Kidney epithelial cell (primary cell): ENCODE measurements at places on chromosomes 5 and 9.

- no peak for DNase-seq
Observed at GRCh38 chr5:73152411-73153388, 20.3 kb upstream of the TMEM174 start.

DNA sequence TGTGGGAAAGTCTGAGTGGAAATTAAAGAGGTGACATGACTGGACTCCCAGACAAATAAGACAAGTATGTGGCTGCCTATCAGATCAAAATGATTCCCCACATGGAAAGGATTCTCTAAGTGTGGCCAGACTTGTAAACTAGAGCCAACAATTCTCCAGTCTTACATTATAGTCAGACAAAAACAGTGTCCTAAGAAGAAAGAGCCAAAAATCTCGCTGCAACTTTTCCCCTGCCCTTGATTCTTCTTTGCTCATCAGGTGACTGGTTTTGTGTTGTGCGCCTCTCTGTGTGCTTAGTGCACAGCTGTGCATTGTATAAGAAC lies 164.2 kb upstream of the TARS1 start:
- DNase-seq: no peak

- no peak for DNase-seq
Observed at GRCh38 chr5:98975223-98975622, 46.4 kb upstream of the CHD1 start.

GRCh38 chr9:113475992-113476391 lies 12.5 kb downstream of the RGS3 start:
- DNase-seq: no peak

DNA sequence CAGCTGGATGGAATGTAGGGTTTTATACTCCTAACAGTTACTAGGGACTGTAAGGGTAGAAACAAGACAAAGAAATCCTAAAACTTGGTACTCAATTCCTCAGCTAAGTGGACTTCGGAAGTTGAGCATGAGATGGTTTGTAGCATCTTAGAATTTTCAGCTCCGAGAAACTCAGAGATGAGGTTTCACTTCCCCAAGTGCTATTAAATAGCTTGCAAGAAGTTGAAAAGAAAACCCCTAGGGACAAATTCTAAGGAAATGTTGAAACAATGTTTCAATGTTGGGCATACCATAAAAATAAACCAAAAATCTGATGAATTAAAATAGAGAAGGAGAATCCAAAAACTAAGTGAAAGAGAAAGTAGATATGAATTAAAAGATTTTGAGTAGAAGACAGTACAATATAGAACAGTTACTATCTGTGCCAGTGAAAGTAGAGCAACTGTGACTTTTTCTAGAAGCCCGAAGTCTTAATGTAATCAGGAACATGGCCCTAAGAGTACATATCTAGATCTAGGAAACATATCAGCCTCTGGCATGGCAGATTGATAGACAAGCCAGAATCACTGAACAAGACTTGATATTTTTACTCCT lies 308.6 kb upstream of the RGMB start:
- DNase-seq: no peak

DNA sequence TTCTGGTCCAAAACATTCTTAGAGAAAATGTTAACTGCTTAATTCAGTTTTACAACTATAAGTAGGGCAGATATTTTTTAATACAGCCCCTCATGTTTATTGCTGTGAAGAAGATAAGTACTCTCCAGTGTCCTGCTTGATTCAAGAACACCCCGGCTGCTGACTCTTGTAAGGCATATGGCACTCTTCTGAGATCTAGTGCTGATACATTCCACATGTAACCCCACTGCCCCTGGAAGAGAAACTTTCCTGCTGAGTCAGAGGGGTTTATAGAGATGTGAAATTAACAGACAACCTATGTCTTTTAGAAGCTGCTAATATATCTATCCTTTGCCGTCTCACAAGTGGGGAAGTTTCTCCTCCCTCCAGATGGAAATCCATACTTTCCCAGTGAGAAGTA lies 1.0 kb upstream of the MINAR2 start:
- DNase-seq: no peak

DNA sequence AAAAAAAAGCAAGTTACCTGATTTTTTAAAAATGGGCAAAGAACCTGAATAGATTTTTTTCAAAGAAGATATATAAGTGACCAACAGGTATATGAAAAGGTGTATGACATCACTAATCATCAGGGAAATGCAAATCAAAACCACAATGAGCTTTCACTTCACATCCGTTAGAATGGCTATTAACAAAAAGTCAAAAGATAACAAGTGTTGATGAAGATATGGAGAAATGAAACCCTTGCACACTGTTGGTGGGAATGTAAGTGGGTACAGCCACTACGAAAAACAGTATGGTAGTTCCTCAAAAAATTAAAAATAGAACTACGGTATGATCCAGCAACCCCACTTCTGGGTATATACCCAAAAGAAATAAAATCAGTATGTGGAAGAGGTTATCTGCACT lies 134.8 kb downstream of the UGCG start:
- no peak for DNase-seq

DNA sequence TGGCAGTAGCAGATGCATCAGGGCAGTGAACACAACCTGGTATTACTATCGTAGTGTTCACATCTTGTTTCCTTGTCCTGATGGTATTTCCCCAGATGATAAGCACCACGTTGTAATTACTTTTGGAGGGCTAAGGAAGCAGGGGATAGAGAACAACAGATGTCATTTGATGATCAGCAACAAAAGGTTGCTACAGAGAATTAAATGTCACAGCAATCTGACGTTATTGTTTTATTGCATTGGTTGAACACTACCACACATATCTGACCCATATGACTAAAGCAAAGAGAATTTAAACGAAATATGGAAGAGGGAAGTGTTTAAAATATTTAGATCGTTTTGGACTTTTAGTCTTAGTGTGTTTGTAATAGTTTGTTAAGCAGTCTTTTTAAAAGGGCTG lies 408.3 kb downstream of the SH3GL2 start:
- DNase-seq: no peak

GRCh38 chr5:166356096-166356495 lies 1935.3 kb upstream of the WWC1 start:
- no peak for DNase-seq

GRCh38 chr5:78718824-78719223 lies 70.3 kb upstream of the LHFPL2 start:
- DNase-seq: no peak

DNA sequence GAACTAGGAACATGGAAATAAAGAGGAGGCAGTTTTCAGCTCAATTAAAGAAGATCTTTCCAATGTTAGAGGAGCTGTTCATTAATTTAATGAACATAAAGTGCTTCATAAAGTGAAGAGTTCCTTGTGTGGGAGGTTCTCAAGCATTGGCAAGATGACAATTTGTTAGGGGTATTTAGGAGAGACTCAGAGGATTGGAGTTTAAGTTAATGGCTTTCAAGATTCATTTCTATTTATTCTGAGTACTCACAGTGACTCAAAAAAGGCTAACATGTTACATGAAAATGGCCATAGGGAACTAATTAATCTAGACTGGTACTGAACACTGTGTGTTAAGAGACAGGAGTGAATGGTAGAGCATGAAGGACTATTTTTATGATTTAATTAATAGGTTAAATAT lies 55.4 kb upstream of the CDH12 start:
- DNase-seq: no peak

DNA sequence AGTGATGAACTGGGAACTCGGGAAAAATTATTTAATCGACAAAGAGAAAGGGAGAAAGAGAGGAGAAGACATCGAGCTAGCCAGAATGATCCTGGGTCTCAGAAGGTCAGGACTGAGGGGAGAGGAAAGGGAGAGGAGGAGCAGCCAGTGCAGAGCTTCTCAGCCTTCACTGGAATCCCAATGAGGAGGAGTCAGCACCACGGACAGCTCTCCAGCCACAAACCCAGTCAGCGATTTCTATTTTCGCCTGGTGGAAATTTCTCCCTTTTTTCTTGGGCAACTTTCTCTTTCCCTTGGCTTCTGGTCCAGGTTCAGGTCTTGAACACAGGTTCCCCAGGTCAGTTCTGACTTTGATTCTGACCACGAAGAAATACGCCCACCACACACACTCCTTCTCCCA lies 1.6 kb upstream of the BRINP1 start:
- no peak for DNase-seq

GRCh38 chr5:163401271-163401670 lies 36.1 kb upstream of the CCNG1 start:
- DNase-seq: no peak

- DNase-seq: no peak
Observed at GRCh38 chr5:112706446-112707016, 31.2 kb upstream of the APC start.

DNA sequence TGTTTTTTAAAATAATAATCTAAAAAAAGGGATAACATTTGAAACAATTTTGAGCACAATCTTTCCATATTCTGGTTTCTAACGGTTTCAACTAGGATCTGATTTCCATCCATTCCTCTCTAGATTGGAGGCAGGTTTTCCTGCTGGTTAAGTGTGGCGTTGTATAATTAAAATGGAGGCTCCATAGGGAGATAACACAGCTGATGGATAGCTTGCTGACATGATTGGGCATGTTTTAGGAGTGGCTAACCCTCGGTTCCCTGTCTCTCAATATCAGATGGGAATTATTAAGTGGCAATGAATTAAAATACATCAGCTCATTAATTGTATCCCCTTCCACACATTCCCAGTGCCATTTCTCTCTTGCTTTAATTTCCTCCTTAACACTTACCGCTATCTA lies 209.0 kb downstream of the ALDH1A1 start:
- DNase-seq: no peak

DNA sequence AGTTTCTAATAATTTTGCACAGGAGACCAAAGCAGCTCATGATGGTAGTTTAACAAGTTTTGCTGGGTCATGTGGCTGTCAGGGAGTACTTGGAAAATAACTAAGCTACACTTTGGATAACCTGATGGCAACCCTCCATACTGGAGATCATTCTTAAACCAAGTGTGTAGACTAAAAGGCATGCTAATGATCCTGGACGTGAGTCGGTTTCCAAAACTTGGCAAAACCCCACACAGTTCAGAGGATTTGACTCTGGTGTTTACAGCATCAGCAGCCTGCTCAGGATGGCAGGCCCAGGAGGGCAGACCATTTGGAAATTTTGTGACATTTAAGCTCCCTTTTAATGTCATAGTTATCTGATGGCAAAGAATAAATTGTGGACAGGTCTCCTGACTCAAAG lies 196.5 kb upstream of the EFNA5 start:
- no peak for DNase-seq

DNA sequence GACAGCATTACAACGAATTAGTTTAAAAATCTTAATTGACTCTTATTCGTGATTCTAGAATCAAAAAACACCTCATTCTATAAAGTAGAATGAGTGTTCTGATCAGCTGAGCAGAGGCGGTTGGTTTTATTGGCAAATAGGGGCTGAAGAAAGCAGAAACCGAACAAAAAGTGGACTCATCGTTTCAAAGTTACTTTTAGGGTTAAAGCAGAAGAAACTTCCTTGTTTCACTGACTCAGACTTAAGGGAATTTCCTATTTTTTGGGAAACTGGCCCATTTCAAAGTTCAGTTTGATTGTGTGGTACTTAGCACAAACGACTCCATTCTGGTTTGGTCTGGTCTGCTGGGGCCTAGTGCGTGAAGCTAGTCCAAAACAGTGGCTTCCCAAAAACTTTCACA lies 862 bp upstream of the NDUFB6 start:
- no peak for DNase-seq

- no peak for DNase-seq
Observed at GRCh38 chr5:154862766-154863165, 4.3 kb downstream of the CNOT8 start.

- DNase-seq: peak; percentile 29
Observed at GRCh38 chr9:20351715-20352114, 270.6 kb downstream of the MLLT3 start.

DNA sequence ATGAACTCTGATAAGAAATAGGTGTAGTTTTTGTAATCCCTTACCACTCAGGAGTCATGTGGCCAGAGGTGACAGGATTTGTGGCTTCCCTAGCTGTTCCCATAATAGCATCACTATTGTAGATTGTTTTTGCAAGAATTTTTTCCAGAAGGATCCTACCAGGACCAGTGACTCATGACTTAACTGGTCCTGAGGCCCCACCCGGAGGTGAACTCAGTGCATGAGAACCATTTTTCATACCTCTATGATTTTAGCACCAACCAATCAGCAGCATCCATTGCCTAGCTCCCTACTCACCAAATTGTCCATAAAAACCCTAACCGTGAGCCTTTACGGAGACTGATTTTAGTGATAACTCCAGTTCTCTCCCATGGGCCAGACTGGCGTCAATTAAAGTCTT lies 484.8 kb downstream of the PSAT1 start:
- no peak for DNase-seq

DNA sequence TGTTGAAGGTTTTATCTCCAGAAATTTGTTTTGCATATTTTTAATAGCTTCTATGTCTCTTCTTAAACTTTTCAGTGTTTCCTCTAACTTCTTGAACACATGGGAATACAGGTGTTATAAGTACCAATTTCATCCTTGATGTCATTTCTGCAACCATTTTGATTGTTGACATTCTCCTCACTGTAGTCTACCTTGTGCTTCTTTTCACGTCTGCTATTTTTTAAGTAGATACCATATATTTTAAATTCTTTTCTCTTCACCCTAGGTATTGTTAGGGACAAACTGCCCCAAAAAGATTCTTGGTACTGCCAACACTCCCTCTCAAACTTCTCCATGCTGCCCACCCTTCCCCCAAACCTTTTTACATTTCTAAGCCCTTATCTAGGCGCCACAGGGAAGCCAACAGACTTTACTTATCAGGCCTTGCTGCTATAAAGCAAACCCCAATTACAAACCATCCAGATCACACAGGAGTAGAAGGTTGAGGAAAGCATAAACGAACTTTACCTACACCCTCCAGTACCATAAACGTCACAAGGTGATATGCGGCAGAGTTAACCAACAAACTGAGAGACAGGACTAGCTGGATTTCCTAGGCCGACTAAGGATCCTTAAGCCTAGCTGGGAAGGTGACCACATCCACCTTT lies 1165.3 kb downstream of the TAF11L14 start:
- no peak for DNase-seq

- DNase-seq: no peak
Observed at GRCh38 chr9:29060041-29060440, 1486.8 kb upstream of the C9orf72 start.

GRCh38 chr5:108748401-108749127 lies 867 bp downstream of the FER start:
- DNase-seq: peak; percentile 89

- DNase-seq: no peak
Observed at GRCh38 chr5:54278036-54278830, 32.1 kb downstream of the ARL15 start.

- no peak for DNase-seq
Observed at GRCh38 chr5:142743592-142744441, 26.4 kb upstream of the ARHGAP26 start.

GRCh38 chr9:128992995-128993394 lies 35.1 kb downstream of the SH3GLB2 start:
- no peak for DNase-seq

DNA sequence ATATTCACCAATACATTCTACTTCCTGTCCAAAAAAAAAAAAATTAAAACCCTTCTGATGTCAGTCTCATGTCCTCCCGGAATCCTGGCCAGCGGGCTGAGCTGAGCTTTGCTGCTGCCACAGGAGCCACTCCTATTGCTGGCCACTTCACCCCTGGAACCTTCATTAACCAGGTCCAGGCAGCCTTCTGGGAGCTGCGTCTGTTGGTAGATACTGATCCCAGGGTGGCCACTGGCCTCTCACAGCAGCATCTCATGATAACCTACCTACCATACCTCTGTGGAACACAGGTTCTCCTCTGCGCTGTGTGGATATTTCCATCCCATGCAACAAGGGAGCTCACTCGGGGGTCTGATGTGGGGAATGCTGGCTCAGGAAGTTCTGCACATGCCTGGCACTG lies 21.0 kb upstream of the NPM1 start:
- no peak for DNase-seq
